ENCODE measurements at places on chromosomes 7 and 10.

DNA sequence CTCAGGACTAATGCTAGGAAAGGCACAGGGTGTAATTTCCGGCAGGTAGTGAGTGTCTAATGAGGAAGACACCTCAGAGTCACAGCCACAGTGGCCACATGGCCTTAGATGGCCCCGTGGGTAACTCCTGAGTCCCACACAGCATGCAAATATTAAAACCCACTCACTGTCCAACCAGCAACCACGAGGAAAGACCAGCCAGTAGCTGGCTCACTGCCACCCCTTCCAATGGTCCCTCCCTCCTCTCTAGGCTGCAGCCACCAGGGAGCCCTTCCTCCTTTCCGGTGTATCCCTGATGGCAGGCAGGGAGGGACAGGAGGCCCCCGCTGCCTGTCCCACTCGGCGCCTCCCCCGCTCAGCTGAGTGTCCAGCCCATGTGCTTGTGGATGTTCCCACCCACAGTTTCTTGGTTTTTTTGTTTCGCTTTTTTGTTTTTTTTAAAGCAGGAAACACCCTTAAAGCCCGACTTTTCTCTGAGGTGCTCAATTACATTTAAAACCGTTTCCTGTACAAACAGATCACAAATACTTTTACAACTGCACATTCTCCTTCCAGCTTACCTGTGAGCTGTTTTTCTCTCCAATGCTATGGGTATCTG lies 9.2 kb downstream of the BNIP3 start:
- no peak for DNase-seq

DNA sequence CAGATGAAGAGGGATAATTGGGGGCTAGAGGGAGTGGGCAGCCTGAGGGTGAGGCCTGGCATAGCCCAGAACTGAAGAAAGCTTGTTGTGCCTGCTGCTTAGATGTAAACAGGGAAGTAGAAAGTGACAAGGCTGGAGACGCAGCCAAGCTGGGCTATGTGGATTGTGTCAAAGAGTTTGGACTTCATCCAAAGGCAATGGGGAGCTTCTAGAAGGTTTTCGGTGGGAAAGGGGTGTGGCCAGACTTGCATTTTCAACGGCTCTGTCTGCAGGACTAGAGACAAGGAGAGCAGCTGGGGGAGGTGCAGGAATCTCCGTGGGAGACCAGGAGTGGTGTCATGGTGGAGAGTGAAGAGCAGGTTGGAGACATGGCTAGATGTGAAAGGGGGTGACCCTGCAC lies 48.8 kb downstream of the GOLGA7B start:
- no peak for DNase-seq

DNA sequence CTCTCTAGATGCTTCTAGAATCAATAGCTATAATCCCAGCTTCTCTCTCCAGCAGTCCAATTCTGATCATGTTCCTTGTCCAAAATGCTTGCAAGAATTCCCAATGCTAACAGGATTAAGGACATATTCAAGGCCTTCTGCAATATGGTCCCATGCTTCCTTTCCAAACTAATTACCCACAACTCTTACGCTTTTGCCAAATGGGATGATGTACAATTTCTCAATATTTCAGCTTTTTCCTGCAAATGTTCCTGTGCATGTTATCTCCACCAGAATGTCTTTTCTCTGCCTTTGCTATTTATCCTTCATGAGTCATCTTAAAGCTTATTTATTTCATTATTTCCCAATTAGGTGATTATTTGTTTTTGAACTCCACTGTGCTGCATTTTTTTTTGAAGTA lies 556.4 kb downstream of the SORCS1 start:
- DNase-seq = no peak

DNA sequence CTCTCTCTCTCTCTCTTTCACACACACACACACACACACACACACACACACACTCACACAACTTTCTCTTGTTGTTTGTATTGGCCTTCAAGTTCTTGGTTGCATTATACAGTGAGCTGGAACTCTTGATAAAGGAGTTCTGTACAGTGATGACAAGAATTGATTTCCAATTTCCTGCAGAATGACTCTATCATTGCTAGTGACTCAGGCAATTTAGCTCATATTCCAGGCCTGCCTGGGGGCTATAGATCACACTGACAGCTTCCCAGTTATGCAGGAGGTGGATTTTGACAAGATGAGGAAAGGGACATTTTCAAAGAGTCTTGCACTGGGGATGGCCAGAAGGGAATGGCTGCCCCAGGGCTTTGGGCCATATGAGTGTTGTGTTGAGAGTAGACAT lies 508.8 kb downstream of the TYW1 start:
- no peak for DNase-seq
